CD4-positive, alpha-beta T cell (primary cell): ENCODE measurements at places on chromosomes 3 and 15.

- no peak for DNase-seq
Measured at GRCh38 chr15:70243686-70244540, 146.2 kb upstream of the TLE3 start.

DNA sequence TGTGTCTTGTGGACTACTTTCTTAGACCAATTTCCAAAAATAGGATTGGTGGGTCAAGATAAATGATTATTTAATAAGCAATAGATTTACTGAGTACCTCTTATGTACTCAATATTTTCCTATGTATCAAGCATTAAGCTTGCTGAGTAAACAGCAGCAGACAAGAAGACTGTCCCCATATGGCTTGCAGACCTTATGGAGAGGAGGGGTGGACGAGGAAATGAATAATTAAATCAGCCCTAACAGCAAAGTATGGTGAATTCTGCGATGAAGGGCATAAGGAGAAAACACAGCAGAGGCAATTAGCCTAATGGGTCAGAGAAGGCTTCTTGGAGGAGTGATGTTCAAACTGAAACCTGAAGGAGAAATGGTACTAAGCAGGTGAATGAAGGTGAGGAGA lies 45.1 kb downstream of the ACP3 start:
- DNase-seq: no peak

GRCh38 chr3:56987238-56987895 lies 73.1 kb upstream of the SPATA12 start:
- no peak for DNase-seq

DNA sequence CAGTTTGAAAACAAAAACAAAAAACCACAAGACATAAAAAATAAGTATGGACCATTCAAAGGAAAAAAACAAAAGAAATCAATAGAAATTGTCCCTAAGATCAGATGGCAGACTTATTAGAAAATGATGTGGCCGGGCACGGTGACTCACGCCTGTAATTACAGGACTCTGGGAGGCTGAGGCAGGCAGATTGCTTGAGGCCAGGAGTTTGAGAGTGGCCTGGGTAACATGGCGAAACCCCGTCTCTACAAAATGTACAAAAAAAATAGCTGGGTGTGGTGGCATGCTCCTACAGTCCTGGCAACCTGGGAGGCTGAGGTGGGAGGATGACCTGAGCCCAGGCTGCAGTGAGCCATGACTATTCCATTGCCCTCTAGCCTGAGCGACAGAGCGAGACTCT lies 16.6 kb downstream of the SPCS1 start:
- DNase-seq: no peak

GRCh38 chr3:123256256-123256655 lies 54.5 kb downstream of the SEC22A start:
- no peak for DNase-seq

- no peak for DNase-seq
Measured at GRCh38 chr3:149949181-149949580, 21.5 kb downstream of the PFN2 start.
